ENCODE measurements at places on chromosomes 16 and 17.
A peak's percentile ranks its signal among the peaks of the same experiment; 100 is the strongest.

GRCh38 chr17:50511058-50511457 lies 2.8 kb downstream of the MYCBPAP start:
- DNase-seq = no peak

GRCh38 chr17:70862295-70862694 lies 693.0 kb downstream of the KCNJ2 start:
- no peak for DNase-seq

- DNase-seq = no peak
These were observed 9.2 kb downstream of the SNN start for GRCh38 chr16:11677451-11677951.

- no peak for DNase-seq
These were observed 37.5 kb downstream of the AKAP10 start for GRCh38 chr17:19939993-19940721.

- DNase-seq = peak; percentile 16
These were observed 30.4 kb downstream of the CFDP1 start for GRCh38 chr16:75402821-75403475.

DNA sequence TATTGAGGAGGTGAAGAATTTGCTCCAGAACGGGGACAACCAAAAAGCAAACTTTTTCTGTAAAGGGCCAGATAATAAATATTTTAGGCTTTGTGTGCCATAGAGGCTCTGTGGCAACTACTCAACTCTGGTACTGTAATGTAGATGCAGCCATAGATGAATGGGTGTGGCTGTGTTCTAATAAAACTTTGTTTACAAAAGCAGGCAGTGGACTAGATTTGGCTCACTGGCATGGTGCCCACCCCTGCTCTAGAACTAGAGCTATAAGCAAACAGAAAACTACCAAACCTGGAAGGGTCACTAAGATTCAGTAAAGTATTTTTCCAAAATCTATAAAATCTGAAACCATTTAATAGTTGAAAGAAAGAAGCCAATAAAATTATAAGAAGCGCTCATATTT lies 24.6 kb upstream of the SMURF2 start:
- no peak for DNase-seq

GRCh38 chr17:13154930-13155329 lies 137.1 kb upstream of the ELAC2 start:
- no peak for DNase-seq

GRCh38 chr17:3527468-3527867 lies 30.1 kb downstream of the TRPV3 start:
- no peak for DNase-seq

DNA sequence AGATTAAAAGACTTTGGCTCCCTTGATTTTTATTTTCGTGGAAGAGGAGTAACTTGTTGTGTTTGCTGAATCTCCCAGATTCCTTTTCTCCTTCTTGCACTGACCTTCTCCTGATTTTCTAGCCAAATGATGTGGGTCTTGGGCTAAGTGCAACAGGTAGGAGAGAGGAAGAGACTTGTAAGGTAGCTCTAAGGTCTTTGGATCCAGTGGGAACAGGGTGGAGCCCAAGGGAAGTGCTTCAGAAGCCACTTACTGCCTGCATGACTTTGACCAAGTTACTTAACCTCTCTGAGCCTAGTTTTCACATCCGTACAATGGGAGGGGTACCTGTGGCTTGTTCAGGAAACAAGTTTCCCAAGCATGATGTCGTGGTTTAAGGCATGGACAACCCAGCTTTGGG lies 111.3 kb upstream of the IRX3 start:
- no peak for DNase-seq

DNA sequence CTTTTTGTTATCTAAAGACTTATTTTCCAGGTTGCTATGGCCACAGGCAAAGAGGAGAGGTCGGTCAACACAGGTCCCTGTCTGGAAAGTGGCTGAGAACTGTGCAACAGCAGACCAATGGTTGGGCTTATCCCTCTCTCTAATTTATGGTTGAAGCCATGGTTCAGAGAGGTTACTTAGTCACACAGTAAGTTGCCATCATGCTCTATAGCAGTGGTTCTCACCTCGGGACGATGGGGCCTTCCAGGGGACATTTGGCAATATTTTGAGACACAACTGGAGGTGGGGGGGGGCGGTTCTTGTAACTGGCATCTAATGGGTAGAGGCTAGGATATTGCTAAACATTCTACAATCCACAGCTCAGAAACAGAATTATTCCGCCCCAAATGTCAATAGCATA lies 842 bp upstream of the LDAF1 start:
- no peak for DNase-seq

GRCh38 chr17:17072546-17072945 lies 30.3 kb downstream of the MPRIP start:
- no peak for DNase-seq

DNA sequence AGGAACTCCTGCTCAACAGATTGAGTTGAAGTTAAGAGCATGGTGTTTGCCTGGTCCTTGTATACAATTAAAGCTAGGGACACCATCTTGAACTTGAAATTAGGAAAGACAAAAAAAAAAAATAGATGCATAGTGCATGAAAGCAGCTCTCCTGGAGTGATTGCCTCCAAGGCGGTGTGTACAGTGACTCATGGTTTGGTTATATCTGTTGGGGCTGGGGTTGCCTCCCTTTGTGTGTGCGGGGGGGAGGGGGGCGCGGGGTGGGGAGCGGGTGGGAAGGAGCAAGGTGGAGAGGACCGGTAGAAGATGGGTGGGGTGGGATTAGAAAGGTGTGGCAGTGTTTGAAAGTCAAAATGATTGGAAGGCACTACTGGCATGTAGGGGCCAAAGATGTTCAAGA lies 3.4 kb downstream of the TMED6 start:
- DNase-seq = no peak

DNA sequence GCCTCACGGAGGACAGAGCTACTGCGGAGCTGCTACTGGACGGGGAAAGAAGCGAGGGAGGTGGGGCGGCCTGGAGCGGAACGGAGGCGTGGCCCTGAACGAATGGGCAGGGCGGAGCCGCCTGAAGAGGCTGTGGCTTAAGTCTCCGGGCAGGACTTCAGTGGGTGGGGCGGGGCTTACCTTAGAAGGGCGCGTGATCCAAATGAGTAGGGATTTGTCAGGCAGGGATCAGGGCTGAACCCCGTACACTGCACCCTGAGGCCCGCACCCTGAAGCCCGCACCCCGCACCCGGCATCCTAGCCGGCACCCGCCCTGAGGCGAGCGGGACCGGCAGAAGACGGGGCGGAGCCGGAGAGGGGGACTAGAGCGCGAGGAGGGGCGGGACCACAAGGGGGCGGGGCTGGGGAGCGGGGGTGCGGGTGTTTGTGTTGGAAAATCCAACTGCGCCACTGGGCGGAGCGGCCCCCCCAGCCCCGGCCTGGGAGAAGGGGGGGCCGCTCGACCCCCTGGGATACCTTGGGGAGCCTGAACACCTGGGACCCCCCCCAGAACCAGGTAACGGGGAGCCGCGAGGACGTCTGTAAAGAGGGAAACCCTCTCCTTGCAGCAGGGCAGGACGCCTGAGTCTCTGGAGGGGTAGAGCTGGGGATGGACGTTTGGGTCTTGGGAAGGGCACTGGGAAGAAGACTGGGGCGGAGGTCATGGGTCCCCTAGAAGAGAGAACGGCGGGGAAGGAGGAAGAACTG lies at the start of gene KDM6B:
KDM6B (plus strand) TSS at position 423 of the 747 bp plus-strand sequence. CDS start 11,338 bp downstream, outside the sequence.
- peak; percentile 97 for DNase-seq

GRCh38 chr17:57999496-58000017 lies 7.5 kb downstream of the SRSF1 start:
- peak; percentile 78 for DNase-seq

GRCh38 chr17:55742272-55743102 lies 8.4 kb upstream of the PCTP start:
- DNase-seq = no peak

DNA sequence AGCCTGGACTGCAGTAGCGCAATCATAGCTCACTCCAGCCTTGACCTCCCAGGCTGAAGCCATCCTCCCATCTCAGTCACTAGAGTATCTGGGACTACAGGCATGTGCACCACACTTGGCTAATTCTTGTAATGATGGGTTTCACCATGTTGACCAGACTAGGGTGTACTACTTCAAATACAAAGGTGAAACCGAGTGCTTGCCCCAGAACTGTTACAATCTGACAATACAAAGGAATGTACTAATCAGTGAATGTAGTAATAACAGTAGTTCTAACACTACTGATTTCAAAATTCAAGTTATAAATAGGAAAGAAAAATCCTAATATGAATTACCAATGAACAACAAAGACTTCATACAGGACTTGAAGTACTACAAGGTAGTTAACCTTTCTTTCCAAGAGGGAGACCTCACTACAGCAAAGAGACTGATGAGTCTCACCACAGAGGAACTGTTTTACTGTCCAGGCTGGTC lies 24.4 kb downstream of the CRK start:
- no peak for DNase-seq

DNA sequence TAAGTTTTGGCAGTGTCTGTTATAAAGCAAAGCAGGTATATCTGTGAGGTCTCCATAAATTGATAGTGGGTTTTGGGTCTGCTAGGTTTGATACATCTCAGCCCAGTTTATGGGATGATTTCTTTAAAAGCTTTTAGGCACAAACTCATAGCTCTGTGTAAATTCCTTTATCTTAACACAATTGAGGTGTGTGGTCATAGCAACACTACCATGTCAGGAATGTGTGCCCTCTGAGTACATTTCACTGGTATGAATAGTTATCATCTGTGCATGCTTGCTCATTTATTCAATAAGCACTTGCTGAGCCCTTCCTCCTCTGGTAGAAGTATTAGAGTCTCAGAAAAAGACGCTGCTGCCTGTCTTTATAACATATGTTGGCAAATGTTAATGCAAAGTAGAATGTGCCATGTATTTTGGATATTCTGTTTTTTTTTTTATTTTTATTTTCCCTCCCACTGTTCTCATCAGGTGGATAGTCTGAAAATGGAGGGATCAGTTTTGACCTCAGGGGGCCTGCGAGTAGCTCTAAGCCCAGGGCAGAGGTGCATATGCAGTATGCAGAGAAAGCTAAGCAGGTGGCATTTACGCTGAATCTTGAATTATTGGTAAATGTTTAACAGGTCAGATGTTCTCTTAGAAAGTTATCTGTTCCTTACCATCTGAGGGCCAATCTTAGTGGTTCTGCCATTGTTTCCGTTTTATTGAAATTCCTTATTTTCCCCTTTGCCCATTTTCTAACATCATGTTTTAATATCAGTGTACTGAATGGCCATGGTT lies 90.7 kb downstream of the WNT3 start:
- DNase-seq = no peak

DNA sequence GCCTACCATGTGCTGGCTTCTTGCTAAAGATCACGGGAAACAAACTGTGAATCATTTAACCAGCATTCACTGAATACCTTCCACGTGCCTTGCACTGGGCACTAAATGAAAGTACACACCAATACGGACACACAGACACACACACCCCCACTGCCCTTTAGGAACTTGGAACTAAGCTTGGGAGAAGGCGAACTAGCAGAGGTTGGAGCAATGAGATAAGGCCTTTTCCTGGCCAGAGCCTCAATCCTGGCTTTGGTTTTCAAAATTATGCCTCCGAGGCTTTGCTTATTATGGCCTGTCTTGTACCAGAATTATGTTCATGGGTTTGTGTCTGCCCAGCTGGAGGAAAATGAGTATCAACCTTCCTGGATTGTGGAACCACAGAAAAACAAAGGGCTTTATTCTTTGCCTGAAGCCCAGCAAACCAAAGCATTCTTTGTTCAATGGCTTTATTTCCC lies 32.3 kb downstream of the CPPED1 start:
- no peak for DNase-seq

GRCh38 chr17:27553019-27553511 lies 77.9 kb upstream of the LGALS9 start:
- no peak for DNase-seq

DNA sequence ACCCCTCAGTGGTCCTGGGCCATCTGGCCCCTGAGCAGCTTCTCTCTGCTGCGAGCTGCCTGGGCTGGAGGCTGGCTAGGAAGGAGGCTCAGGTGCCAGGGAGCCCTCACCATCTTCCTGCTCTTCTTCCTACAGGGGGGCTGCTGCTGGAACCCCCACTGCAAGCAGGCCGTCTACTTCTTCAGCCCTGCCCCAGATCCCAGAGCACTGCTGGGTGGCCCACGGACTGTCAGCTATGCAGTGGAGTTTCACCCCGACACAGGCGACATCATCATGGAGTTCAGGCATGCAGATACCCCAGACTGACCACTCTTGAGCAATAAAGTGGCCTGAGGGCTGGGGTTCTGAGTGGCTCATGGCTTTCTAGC lies 46.1 kb downstream of the PRMT7 start:
- no peak for DNase-seq

GRCh38 chr17:17474341-17474740 lies 2.5 kb upstream of the MED9 start:
- DNase-seq = no peak

DNA sequence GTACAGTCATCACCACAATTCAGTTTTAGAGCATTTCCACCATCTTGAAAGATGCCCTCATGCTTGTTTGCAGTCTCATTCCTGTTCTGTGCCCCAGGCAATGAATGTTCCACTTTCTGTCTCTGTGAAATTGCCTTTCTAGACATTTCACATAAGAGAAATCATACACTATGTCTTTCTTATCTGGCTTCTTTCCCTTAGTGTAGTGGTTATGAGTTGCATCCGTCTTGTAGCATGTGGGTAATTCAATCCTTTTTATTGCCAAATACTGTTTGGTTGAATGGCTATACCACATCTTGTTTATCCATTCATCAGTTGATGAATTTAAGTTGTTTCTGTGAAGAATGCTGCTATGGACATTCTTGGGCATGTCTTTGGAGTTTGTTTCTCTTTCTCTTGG lies 132.5 kb upstream of the PLCG2 start:
- DNase-seq = no peak
